ENCODE measurements at places on chromosomes 3 and 15.

DNA sequence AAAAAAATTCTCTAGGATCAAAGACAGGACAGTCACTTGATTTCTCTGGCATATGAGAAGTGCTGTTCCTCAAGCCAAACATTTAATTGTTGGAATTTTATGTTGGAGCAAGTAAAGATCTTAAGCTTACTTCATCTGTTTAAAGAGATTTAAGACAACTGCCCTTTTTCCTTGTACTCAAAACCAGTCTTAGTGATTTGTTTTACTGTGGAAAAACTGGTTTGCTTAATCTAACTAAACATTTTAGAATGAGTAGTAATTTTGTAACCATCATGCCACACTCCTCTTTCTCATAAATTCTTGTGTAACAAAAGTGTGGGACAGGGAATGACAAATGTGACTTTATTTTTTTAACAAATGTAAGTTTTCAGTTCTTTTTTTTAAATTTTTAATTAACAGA, 18.4 kb downstream of the PRKCI start:
- DNase-seq = no peak

DNA sequence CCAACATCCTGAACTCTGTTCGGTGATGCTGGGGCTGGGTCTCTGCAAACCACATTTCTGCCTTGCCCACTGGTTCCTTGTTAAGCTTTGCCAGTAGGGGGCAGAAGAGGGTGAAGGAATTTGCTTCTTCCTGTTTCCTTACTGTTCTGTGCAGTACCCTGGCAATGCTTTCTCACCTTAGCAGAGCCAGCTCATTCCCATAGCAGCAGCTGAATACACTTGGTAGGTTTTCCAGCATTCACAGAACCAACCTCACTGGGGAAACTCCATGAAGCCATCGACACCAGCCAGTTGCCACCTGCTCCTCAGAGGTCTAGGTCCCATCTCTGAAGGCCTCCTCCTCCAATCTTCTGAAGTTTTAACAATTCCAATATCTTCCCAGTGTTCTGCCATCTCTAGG, 308.4 kb downstream of the PDCD6IP start:
- DNase-seq = peak; percentile 60

DNA sequence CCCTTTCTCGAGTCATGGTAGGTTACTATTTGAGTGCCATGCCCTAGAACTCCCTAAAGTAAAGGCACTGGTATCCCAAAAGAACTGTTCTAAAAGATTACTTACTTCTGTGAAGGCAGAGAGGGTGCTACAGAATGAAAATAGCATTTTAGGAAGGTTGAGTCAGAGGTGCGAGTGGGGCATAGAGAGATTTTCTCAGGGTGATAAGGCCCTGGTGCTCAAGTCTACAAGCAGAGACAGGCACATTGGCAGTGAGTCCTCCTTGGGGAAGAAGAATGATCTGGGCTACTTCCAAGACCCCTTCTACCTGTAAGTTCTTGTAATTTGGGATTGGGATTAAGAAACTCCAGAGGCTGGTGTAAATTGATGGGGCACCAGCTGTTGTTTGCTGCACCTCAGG, 96.7 kb downstream of the AKAP13 start:
- no peak for DNase-seq

- no peak for DNase-seq
These were observed 35.6 kb upstream of the IQSEC1 start for GRCh38 chr3:13108861-13109260.

DNA sequence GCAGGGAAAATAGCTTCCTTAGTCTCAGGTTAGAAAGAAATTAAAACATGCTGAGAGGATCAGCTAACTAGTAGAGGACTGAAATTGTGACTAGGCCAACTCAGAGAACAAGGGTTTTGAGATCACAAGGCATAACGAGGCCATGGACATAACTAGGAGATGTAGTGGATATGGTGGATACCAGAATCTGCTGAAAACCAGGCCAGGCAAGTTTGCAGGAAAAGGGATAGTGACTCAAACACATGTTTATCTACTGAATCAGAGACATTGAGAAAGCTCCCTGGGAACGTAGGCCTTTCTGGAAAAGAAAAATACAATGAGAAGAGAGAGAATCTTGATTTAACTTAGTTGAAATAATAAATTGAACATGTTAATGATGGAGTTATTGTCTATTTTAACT, 326.5 kb upstream of the GBE1 start:
- DNase-seq = no peak

DNA sequence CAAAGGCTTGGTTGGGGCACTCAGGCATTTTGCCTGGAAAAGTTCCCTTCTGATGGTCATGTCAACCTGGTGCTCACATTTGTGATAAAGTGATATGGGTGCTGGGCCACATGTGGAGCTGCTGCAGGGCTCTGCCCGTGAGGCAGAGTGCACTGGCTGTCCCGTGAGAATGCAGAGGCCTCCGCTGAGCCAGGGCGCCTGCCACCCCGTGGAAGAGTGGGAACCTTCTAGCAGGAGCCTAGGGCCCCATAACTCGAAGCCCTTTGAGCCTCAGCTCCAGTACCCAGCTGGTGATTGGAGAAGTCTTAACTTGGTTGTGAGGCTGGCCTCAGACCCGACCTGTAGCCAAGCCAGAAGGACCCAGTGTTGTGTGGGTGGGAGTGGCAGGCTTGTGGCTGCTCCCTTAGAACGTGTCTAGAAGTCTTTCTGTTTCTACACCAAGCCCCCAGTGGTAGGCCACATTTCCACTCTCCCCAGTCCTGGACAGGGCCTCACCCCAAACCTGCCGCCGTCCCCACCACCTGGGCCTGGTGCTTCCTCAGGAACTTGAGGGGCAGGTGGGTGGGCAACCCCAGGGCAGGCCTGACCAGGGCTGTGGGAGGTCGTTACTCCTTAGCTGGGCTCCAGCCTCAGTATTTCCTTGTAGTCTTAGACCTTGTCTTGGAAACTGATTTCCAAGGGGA, 19.7 kb downstream of the SEC61A1 start:
- no peak for DNase-seq

DNA sequence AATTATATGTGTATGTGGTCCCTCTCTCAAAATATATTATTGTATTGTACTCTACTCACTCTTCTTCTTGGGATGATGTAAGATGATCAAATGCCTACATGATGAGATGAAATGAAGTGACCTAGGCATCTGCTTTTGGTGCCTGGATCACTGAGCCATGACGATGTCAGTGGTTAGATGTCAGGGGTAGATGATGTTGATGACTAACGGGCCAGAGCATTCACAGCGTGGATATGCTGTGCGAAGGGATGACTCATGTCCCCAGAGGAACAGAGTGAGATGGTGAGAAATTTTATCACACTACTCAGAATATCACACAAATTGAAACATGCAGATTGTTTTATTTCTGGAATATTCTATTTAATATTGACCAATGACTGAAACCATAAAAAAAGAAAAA, 233.9 kb upstream of the CADM2 start:
- DNase-seq = no peak

Data from glomerular endothelial cell (primary cell).